NCI-H774 (cell line): ENCODE measurements at places on chromosomes 6 and 20.
A peak's percentile ranks its signal among the peaks of the same experiment; 100 is the strongest.

DNA sequence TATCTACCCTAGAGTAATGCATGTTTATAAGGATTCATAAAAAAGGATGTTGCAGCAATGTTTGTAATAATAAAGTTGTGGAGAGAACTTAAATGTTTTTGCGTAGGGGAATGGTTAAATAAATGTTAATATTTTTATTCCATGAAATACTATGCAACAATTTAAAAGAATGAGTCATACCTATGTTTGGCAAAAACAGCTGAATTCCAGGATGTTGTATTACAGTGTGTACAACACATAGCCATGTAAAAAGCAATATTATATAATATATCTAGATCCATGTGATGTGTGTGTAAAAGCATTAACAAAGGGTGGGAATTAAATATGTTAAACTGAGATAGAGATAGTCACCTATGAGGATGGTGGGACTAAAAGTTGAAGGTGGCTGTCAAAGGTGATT, 21.1 kb upstream of the PKIB start:
- no peak for DNase-seq

GRCh38 chr6:28816909-28817807, 106.6 kb downstream of the TRIM27 start:
- peak; percentile 48 for DNase-seq

- no peak for DNase-seq
These were observed 205.2 kb downstream of the MYLK4 start for GRCh38 chr6:2545383-2546038.

DNA sequence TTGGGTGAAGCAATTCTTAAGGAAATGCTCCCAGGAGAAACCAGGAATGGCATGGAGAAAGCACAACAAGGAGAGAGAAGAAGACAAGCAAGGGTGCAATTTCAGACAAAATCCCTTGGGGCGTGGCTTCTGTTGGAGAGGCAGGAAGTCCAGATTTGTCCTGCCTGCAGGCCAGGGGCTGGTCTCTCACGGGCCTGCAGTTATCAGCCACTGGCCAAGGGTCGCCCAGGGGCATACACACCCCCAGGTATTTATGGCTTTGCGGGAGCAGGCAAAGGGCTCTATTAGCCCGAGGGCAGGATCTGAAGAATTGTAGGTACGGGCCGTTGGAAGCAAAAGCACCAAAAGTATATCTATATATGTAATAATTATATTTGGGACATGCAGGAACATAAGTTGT, 87.7 kb downstream of the IYD start:
- DNase-seq, result no peak

GRCh38 chr6:49556429-49556837, 6.0 kb downstream of the C6orf141 start:
- peak; percentile 82 for DNase-seq

DNA sequence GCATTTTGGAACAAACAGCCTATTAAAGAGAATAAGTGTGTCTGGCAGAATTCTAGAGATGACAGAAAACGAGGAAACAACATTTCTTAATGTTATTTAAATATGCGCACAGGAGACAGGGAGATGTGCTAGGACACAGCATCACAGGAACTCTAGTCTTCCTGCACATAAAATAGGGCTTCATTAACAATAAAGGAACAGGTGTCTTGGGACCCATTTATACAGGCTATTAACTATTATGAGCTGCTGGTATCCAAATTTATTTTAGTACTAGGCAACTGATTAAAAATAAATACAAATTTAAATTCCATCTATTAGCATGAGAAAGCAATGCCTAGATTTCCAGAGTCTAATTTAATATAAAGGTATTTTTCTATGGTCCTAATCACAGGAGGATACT, 102.3 kb downstream of the PDSS2 start:
- no peak for DNase-seq

DNA sequence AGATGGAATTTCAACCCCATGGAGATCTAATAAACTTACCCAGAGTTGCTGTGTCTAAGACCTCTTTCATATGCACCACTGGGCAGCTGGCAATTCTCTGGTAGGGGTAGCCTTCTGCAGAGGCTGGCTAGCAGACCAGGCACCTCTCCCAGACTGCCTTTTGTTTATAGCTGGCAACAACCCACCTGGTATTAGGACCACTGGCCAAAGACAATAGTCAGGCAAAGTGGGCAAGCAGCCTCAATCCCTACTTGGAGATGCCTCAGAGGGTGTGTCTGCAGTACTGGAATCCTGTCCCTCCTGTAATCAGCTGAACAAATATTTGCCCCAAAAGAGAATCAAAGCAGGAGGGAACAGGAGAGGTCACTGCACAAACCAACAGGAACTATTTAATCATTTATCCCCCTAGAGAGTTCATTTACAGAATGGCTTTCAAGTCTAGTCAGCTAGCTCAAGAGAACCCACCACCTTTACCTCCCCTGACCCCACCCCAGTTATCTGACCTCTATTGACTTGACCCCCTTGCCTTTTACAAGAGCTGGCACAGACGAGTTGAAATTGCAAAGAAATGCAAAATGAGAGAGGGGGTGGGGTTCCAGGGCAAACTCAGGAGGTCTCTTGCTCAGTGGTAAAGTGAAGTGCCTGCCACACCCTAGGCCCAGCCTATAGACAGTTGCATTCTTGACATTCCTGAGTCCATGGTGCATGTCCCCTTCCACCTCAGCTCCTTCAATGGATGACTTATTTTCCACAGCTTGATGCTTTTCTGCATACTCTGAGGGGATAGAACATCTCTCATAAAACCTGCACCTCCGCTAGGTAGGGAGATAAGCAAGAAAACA, 2.8 kb downstream of the BCL2L1 start:
- DNase-seq, result no peak

GRCh38 chr6:27795697-27796494, 116.3 kb downstream of the OR2B2 start:
- peak; percentile 85 for DNase-seq

DNA sequence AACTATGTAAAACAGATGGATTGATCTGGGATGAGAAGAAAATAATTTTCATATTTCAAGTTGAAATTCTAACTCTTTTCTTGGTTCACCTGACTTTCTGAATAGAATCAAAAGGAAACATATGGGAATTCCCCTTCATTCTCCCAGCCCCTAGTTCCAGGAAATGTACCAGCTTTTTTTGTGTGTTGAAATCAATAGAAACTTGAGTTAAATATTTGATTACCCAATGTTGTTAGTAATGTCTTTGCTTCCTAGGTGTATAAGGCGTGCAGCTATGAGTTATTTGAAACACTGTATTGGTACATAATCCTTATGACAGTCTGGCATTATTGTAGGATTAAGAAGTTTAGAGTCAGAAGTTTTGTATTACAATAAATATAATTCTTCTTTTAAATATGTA, 21.5 kb downstream of the VNN2 start:
- no peak for DNase-seq

GRCh38 chr6:6910734-6911295, 196.9 kb upstream of the RREB1 start:
- no peak for DNase-seq
